ENCODE measurements at places on chromosomes 13 and 19.

DNA sequence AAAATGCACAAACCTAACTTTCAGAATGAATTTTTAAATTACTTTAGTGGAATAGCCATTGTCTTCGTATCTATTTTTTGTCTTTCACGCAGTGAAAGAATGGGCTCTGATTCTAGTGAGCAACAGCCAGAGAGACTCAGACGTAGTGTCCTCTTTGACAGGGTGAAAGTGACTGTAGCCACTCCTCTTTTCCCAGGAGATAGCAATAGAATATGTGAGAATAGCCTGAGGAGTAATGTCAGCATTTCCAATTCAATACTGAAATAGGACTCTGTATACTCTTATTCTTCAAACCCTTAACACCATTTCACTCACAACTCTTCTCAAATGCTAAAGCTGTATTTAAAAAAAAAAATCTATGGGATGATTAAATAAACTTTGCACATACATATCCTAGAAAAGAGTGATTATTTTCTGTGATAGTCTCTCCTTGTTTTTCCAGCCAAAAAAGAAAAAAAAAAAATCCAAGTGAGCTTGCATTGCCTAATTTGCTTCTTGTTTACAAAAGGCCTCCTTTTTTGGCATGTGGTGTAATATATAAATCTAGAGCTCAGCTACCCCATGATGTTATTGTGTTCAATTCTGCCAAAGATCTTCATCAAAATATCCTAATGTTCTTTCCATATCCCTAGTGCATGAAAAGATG, 626.1 kb upstream of the SLITRK6 start:
- DNase-seq, result no peak

GRCh38 chr19:56955637-56956216, 115.2 kb upstream of the PEG3 start:
- no peak for DNase-seq

GRCh38 chr13:99289271-99289670, 17.9 kb downstream of the GPR183 start:
- no peak for DNase-seq

DNA sequence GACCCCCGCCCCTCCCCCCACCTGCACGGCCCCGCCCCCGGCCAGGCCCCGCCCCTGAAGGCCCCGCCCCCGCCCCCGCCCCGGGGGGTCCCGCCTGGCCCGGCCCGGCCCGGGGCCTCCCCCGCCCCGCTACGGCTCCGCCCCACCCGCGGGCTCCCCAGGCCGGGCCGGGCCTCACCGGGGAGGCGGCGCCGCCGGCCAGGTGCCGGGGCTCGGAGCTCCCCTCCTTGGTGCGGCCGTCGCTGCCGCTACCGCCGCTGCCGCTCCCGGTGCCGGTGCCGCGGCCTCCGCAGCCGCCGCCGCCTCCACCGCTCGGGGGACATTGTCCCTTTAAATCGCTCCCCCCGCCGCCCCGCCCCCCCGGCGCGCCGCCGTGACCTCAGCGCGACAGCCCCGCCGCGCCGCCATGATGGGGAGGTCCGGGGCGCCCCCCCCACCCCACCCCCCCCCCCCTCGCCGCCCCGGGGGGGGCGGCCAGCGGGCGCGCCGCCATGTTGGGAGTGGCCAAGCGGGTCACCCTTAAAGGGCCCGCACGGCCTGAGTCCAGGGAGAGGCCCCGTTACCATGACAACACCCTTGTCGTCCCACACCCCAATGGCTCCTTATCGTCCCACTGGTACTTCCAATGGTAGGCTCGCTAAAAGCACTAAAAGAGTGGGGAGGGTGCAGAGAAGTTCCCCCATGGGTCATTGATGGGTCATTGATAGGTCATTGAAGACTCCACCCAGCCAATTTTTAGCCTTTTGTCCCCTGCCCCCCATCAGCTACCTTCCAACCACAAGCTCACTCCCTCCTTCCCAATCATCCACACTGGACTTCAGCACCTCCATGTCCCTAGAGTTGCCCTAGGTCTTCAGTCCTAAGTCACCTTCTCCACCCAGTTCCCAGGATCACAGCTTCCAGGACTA, at the start of gene WIZ:
TSS of gene WIZ (minus strand) at position 337 of the 908 bp plus-strand sequence. CDS start 1,649 bp downstream, outside the sequence.
- peak; percentile 85 for DNase-seq

DNA sequence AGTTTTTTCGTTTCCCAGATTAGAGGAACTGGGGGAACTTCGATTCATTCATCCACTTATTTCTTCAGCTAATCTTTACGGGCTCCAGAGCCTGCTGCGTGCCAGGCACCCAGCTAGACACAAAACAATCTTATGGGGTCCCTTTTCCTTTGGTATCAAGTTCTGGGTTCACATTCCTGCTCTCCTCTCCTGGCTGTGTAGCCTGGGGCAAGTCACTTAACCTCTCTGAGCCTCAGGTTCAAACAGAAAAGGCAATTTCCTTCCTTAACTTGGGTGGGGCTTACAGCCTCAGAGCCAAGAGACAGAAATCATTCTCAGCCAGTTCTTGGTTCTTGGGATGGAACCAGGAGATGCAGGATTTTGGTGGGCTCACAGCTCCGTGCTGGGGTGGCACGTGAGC, 5.9 kb downstream of the SHD start:
- no peak for DNase-seq

- DNase-seq, result no peak
Observed at GRCh38 chr19:45099467-45100191, 6.7 kb downstream of the PPP1R37 start.

DNA sequence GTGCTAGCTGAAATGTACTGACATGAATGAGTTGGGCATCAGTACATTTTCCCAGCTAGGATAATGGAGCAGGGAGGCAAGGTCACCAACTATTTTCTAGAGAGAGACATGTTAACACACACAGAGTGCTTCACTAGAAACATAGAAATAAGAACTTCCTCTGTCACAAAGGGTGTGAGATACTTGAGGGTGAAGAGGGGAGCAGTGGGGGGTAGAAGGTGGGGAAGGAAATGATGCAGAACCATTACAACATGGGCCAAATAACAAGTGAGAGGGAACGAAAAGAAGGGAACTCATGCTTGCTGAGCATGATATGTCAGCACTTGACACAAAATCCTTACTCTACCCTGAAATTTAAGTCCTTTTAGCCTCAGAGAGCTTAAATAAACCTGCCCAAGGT, 87.8 kb upstream of the RFC3 start:
- DNase-seq, result no peak

- DNase-seq, result no peak
Observed at GRCh38 chr13:20408181-20408580, 117.5 kb downstream of the CRYL1 start.

DNA sequence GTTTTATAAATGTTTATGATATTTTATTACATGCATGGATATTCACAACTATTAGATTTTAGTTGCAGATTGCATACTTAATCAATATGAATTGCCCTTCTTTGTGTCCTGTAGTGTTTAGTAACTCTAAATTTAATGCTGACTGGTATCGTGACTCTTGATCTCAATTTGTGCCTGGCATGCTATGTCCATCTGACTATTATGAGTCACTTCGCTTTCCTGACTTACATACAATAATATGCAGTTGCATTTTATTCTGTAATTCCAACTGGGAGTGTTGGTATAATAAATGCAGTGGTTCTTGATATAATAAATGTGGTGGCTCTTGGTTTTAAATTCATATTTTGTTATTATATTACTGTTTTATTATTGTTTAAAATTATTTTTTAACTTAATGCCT, 277.5 kb downstream of the LIG4 start:
- DNase-seq, result no peak

DNA sequence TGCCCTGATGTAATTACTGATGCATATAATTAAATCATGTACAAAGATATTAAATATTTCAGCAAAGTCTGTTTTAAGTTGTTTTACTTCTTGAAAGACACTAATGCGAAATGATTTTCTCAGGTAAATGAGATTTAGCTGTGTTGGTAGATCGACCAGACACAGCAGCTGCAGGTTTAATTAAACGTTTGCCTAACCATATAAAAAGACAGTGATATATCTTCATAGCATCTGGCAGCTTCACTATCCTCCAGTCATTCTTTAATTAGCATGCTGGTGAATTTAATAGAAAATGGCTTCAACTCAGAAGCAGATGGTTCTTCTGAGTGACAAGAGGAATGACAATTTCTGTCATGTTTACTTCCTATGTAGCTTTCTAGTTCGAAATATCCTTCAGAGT, 69.3 kb downstream of the NHLRC3 start:
- DNase-seq, result no peak

DNA sequence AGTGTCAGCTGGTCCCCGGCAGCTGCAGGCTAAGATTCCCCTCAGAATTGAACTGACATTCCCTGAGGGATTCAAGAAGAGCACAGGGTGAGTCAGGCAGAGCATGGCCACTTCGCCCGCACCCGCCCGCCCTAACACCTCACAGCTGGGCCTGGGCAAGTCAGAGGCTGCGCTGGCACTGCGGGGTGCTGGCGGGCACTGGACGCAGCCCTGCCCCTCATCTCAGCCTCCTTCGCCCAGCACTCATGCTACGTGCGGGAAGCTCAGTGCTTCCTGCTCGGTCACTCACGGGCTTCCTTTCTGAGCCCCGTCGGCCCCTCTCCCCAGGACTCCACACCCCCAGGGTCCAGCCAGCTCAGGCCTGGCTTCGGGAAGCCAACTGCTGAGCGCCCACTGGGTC, 56.9 kb downstream of the MLLT1 start:
- DNase-seq, result no peak

GRCh38 chr19:41307090-41307875, 2.7 kb upstream of the CCDC97 start:
- DNase-seq, result no peak

DNA sequence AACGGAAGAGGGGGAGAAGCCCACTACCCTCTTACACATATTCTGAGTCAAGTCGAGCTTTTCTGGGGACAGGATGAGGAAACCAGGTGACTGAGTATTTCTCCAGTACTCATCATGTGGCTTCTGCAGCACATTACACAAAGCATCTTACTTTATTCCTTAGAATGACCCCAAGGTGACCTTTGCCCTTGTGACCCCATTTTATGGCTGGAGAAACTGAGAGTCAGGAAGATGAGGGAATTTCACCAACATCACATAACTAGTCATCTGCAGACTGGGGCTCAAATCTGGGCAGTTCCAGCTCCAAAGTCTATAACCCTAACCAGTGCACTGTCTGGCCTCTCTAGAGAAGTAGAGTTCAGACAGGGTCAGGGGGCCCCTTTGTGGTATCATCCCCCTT, 707.0 kb downstream of the UQCRFS1 start:
- DNase-seq, result no peak

GRCh38 chr19:4066176-4066606, 508 bp downstream of the ZBTB7A start:
- DNase-seq, result peak; percentile 60

DNA sequence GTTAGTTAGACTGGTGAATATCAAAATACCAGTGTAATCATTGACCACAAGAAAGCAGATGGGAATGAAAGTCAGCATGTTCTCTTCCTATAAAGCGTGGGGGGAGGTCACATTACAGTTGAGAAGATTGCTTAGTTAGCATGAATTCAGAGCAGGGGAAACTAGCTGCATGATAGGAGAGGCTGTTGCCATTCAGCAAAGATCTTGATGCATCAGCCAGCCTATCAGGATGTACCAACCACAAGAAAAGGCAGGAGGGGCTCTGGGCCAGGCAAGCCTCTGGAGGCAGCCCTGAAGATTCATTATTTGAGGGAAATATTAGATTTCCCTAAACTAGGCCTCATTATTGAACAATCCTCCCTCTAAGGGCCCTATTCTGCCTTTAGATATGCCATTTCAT, 5.0 kb upstream of the MTMR6 start:
- DNase-seq, result no peak

- no peak for DNase-seq
Observed at GRCh38 chr19:51099047-51099382, 9.2 kb downstream of the CTU1 start.

- no peak for DNase-seq
Observed at GRCh38 chr13:58978331-58978730, 1185.4 kb downstream of the DIAPH3 start.

- no peak for DNase-seq
Observed at GRCh38 chr13:39245688-39246087, 207.4 kb downstream of the NHLRC3 start.

DNA sequence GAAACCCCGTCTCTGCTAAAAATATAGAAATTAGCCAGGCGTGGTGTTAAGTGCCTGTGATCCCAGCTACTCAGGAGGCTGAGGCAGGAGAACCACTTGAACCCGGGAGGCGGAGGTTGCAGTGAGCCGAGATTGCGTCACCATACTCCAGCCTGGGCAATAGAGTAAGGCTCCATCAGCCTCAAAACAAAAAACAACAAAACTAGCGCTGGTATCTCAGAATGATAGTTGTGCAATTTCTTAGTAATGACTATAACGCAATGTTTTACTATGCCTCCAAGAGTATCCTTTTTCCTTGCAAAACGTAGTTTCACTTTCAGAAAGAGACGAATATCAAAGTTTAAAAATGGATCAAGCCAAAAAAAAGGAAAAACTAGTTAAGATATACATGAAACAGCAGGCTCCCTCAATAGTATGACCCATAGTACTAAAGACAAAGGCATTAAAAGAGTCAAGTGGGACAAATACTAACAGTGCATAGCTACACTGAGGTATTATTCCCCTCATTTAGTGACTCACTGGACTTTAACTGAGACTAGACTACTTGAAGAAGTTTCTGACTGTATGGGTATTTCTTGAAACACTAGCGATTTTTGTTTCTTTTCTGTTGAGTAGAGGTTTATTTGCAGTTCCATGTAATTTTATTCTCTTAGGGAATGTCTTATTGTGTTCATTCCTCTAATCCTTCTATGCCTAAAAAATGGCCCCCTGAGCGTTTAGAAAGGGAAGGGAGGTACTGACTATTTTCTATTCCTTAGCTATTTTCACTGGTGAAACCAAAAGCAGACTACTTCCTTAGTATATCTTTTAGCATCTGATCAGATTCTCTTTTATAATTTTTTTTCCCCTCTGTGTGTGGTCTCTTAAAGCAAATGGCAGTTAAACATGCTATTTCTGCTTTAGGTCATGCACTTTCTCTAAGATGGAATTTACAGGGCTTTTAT, 10.4 kb upstream of the ITM2B start:
- no peak for DNase-seq

- no peak for DNase-seq
Observed at GRCh38 chr13:37230346-37230745, 124.9 kb upstream of the CSNK1A1L start.

DNA sequence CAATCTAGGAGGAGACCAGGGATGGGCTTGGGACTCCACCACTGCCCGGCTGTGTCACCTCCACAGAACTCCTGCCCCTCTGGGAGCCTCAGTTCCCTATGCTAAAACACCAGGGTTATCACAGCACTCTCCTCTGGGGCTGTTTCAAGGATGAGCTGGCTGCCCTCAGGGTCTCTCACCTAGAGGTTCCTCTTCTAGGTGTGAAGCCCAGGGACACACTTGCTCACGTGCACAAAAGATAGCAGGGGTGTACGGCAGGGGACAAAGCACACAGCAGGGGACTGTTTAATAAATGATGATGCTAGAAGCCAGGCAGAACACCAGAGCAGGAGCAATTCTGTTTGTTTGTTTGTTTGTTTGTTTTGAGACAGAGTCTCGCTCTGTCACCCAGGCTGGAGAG, 16.8 kb upstream of the LYPD3 start:
- no peak for DNase-seq

GRCh38 chr19:49687566-49688316, 1.7 kb upstream of the ADM5 start:
- DNase-seq, result no peak

GRCh38 chr19:51552996-51553725, 17.9 kb upstream of the ZNF175 start:
- DNase-seq, result peak; percentile 27

Data from activated CD4-positive, alpha-beta T cell treated with anti-CD3 and anti-CD28 coated beads, Interleukin-2, amount 50 U/mL, for 1 hour (primary cell).